ENCODE measurements at places on chromosomes 12 and 14.

DNA sequence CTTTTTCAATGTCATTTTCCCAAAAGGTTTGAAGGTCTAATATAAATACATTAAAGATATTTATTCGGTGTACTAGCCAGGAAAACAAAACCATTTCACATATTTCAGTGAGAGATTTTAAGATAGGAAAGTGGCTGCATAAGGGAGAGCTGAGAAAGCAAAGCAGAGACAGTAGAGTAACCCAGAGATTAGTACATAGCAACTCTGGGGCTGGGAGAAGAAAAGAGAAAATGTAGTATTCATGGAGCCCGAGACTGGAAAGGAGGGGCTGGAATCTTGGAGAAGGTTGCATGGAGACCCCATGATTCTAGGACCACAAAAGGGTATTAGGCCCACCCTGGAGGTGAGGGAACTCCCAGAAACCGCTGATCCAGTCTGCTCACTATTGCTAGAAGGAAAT is 236.9 kb downstream of the PAWR start:
- no peak for DNase-seq

DNA sequence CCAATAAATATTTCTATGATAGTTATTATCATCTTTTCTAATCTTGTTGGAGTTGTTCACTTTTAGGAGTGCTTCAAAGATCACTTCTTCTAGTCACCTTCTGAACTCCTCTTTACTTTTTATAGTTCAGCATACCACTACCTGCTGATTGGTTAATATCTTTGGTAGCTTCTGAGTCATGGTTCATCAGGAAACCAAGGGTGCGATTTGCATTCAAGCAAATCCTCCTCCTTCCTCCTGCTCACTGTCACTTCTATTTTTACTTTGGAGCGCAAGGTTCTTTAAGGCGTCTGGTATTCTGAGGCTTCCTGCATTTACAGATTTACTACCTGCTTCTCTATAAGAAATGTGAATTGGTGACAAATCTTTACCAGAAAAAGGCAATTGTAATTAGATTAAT is 24.0 kb downstream of the SYT1 start:
- no peak for DNase-seq

DNA sequence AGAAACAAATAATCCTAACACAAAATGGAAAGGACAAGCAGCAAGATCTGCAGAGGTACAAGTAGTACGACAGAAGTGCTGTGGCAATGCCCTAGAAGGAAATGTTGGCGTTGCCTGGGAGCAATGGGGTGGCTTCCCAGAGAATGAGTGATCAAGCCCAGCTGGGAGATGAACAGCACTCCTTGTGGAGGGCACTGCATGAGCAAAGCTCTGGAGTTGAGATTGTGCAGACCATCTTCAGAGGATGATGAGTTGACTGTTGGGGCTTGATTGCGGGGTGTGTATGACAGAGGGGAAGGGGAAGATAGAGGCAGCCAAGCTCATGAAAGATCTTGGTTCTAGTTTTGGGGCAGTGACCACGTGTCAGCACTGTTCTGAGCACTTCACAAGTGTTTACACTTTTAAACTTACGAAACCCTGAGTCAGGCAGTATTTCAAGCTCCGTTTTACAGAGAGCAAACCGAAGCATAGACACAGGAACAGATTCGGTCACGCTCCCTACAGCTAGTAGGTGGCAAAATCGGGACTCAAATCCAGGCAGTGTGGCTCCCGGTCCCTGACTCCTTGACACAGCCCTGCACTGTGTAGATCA is 127.2 kb upstream of the LHX5 start:
- no peak for DNase-seq

- DNase-seq: no peak
Observed at GRCh38 chr14:73223049-73223448, 14.3 kb upstream of the PAPLN start.

DNA sequence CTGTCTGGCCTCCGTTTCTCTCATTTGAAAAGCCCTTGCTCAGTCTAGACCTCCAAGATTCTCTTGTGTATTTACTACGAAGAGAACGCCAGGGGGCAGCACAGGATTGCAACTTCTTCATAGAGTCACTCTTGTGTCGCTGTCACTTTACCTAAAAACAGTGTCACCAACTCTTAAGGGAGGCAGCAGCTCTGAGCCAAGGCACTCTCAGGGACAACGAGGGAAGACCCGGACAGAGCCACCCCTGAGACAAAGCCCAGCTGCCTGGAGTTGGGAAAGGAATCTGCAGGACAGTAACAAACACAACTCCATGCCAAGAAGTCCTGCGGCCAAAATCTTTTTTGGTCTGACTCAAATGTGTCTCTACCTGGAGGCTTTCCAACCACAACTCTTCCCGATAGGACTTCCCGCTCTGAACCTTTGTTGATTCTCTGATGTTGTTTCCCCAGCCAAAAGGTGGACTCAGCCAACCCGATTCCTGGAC is 9.6 kb upstream of the RPAP3 start:
- DNase-seq: peak; percentile 62

DNA sequence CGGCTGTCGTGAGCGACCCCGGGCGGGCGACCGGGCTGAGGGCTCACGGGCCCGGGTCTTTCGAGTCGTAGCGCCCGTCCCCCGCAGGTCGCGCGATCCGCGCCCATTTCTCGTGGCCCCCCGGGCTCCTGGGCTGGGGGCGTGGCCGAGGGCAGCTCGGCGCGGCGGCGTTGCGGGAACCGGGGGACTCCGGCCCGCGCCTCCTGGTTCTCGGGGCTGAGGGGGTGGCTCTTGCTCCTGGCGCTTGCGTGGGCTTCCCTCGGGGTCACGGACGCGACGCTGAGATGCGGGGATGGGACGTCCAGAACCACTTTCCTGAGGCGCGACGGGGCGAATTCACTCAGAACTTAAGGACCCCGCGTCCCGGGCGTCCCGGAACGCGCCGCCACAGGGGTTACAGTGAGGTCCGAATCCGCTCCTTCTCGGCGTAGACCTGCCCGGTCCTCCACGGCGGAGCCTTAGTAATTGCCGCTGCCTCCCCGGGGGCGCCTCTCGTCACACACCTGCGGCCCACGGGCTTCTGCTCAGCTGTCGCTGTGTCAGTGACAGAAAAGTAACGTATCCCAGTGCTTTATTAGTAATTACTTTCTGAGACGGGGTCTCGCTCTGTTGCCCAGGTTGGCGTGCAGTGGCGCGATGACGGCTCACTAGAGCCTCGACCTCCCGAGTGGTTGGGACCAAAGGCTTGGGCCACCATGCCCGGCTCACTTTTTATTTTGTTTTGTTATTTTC is 606 bp downstream of the EP400 start:
- DNase-seq: no peak

DNA sequence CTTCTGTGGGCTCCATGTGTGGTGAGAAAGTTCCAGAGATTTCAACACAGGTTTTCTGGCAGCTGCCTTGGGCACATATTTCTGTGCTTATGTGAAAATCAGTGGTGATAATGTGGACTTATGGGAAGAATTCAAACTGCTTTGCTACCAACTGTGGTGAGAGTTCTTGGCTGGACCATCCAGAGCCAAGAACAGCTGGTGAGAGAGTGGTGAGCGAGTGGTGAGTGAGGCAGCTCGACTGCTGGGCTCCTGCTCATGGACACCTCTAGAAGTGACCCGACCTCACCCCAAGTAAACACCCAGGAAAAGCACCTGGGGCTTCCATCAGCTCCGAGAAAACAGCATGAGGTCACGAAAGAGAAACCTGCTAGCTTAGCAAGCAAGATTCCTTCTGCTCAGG is 106.4 kb downstream of the PIWIL1 start:
- DNase-seq: no peak

- no peak for DNase-seq
Observed at GRCh38 chr14:105142651-105143450, 25.7 kb downstream of the JAG2 start.

DNA sequence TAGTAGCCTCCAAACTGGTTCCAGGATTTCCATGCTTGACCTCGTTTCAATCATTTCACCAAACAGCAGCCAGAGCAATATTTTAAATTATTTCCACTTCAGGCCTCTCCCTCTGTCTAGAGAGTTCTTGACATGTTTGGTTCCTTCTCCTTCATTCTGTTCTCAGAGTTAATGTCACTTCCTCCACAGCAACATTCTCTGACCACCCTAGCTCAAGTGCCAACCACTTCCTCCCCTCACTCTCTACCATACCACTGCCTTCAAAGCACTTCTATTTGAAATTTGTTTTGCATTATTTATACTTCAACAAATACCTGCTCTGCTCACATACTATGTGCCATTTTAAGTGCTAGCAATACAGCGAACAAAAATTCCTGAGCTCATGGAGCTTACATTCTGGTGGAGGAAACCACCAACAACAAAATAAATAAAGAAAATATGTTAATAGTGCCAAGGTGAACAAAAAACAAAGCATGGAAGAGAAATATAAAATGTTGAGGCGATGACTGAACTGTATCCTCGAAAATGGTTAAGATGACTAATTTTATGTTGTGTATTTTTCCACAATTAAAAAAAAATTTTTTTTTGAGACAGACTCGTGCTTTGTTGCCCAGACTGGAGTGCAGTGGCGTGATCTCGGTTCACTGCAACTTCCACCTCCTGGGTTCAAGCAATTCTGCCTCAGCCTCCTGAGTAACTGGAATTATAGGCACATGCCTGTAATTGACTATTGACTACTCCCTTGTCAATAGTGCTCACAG is 17.3 kb downstream of the BAZ1A start:
- DNase-seq: no peak

GRCh38 chr12:592024-592505 is 71.2 kb downstream of the NINJ2 start:
- no peak for DNase-seq

GRCh38 chr12:108313606-108314351 is 25.3 kb downstream of the CMKLR1 start:
- DNase-seq: no peak

DNA sequence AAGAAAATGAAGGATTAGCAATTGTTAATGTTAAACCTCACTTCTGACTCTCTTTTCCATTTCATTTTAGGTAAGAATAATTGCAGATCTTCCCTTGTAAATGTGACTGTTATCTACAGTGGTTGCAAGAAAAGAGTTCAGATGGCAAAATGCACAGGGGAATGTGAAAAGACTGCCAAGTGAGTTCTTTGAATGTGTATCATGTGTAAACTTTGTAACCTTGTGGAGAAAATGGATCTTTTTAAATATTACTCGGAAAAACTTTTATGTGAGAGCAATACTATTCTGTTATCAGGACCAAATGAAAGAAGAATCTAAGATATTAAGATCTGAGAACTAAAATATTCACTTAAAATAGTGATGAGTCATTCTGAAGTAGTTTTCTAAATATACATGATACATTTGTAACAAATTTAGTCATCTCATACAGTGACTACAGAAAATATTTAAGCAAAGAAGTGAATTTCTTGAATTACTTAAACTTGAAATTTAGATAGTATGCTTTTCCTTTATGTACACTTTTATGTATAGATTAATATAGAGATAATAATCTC is 122.5 kb upstream of the CNTN1 start:
- no peak for DNase-seq

DNA sequence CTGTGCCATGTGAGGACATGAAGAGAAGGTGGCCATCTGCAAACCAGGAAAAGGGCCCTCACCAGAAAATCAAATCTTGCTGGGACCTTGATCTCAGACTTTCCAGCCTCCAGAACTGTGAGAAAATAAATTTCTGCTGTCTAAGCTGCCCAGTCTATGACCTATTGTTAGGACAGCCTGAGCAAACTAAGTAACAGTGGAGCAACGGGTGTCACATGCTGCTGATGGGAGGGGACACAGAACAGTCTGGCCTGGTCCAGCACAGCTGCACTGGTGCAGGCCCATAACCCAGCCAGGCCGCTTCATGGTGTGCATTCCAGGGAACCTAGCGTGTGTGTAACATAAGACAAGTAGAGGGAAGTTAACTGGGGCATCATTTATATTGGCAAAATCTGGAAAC is 42.1 kb downstream of the GRIP1 start:
- no peak for DNase-seq

DNA sequence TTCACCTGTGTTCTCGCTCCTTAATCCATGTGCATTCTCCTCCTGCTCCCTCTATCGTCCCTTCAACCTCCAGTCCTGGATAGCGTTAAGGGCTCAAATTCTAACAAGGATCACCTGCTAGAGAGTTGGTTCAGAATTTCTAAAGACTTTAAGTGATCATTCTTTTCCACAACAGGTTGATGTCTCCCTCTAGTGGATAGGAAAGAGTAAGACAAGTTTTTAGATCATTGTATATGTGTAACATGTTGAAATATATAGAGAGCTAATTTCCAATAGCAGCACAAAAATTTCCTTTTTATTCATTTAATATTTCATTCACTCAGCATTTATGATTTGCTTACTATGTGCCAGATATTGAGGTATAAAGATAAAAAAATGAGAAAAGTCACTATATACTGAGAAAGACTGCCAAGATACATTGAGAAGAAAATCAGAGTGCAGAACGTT is 9.3 kb upstream of the ESR2 start:
- no peak for DNase-seq

GRCh38 chr14:51087031-51087441 is 7.9 kb downstream of the TRIM9 start:
- no peak for DNase-seq

GRCh38 chr12:111868676-111869588 is 26.9 kb downstream of the MAPKAPK5 start:
- DNase-seq: no peak

DNA sequence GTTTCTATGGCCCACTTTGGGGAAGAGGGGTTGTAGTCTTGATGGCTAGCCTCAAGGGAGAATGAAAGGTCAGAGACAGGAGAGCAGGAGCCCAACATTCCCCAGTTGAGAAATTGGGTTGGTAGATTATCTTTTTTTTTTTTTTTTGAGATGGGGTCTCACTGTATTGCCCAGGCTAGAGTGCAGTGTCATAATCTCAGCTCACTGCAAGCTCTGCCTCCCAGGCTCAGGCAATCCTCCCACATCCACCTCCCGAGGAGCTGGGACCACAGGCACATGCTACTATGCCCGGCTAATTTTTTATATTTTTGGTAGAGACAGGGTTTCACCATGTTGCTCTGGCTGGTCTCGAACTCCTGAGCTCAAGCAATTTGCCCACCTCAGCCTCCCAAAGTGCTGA is 34.9 kb downstream of the BCAT1 start:
- no peak for DNase-seq

DNA sequence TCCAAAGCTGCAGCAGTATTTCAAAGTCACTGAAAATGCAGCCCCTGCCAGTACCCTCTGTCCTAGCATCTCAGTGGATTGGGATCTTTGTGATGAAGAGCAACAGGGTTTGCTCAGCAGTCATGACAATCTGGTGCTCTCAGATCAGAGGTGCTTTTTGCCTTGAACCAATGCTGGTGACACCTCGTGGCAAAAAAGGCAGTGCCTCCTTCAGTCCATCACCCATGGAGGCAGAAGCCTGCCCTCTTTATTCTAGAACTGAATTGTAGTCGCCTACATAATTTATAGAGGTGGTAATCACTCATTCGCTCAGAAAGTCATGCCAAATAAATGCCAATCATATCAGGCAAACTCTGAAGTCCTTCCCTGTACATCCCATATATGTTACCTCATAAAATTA is 126.0 kb upstream of the VRK1 start:
- DNase-seq: no peak

GRCh38 chr12:105267711-105268110 is 31.7 kb upstream of the APPL2 start:
- no peak for DNase-seq

DNA sequence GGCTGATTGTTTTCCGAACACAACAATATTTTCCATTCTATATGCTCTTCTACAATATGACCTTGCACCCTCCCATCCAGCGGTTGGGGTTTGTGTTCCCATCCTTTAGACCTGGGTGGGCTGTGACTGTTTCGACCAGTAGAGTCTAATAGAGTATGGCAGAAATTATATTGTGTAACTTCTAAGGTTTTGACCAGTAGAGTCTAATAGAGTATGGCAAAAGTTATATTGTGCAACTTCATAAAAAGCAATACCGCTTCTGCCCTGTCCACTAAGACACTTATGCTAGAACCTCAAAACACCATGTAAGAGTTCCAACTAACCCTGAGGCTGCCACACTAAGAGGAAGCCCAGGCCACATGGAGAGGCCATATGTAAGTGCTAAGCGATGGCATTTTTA is 719.7 kb upstream of the TBX3 start:
- DNase-seq: no peak
